ENCODE measurements at places on chromosomes 1 and 21.
A peak's percentile ranks its signal among the peaks of the same experiment; 100 is the strongest.

GRCh38 chr1:181255270-181255929 lies 166.9 kb downstream of the IER5 start:
- H3K36me3 ChIP-seq, result no peaks in the 10 kb centered on the region
- no peaks in the 10 kb centered on the region for H3K27me3 ChIP-seq
- H3K4me1 ChIP-seq, result no peaks in the 10 kb centered on the region
- no peak overlapping the region for H3K27ac ChIP-seq

GRCh38 chr1:87812871-87813577 lies 484.3 kb downstream of the LMO4 start:
- no peak overlapping the region for H3K27ac ChIP-seq
- H3K4me3 ChIP-seq, result no peak overlapping the region
- H3K27me3 ChIP-seq, result no peaks in the 10 kb centered on the region
- H3K4me1 ChIP-seq, result no peaks in the 10 kb centered on the region

DNA sequence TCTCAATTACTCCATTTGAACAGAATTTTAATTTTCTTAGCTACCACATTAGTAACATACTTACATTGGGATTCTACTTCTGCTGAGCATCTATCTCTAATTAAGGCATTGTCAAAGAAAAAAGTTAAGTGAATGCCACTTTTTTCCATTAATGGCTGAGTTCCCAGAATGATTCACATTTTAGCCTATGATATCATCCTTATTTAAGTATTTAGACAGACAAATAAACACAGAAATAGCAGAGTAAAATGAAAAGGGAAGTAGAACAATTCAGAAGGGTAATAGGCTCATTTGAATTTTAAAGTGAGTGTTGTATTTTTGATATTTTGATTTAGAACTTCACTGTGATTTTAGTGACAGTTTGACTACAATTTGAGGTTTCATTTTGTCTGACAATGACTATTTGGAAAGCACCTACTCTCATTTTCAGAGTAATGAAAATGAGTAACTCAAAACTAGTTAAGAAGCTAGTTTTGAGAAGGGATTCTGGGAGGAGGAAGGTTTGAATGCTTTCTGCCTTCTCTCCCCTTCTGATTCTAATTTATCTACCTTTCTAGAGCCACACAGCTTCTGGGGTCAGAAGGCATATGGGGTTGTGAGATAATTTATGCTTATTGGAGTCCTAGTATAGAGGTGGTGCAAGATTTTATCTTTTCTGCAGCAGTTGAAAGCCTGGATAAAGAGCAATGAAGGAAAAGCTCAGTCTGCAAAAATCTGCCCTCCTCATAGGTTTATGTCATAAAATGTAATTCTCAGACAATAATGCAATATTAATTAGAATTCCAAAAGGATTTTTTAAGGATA lies 15.5 kb downstream of the LYPLAL1 start:
- no peaks in the 10 kb centered on the region for H3K27me3 ChIP-seq
- no peaks in the 10 kb centered on the region for H3K4me1 ChIP-seq
- no peak for DNase-seq
- H3K36me3 ChIP-seq, result no peaks in the 10 kb centered on the region
- peak overlapping the region; percentile 85 for H3K27ac ChIP-seq
- no peak overlapping the region for H3K4me3 ChIP-seq

GRCh38 chr1:14877224-14877623 lies 276.3 kb upstream of the TMEM51 start:
- H3K36me3 ChIP-seq, result no peaks in the 10 kb centered on the region
- DNase-seq, result no peak
- H3K4me1 ChIP-seq, result no peaks in the 10 kb centered on the region
- H3K27ac ChIP-seq, result no peak overlapping the region

DNA sequence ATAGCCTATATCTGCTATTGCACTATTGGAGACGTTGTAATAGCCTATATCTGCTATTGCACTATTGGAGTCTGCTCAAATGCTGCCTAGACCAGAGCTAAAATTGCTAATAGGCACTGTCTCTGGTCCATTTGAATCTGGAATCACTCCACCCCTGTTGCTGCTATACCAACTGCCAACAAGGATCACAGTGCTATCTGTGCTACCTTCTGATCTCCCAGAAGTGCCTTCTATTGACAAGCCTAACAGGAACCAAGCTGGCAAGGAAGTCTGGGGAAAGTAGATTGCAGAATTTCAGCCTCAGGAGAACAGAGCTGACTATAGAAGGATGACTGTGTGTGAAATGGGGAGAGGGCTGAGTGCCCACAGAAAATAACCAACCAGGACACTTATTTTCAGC lies 15.9 kb downstream of the RWDD3 start:
- peaks cover 9% of the 10 kb centered on the region for H3K36me3 ChIP-seq
- no peak for DNase-seq
- no peaks in the 10 kb centered on the region for H3K4me1 ChIP-seq
- H3K4me3 ChIP-seq, result no peak overlapping the region
- H3K27me3 ChIP-seq, result no peaks in the 10 kb centered on the region

DNA sequence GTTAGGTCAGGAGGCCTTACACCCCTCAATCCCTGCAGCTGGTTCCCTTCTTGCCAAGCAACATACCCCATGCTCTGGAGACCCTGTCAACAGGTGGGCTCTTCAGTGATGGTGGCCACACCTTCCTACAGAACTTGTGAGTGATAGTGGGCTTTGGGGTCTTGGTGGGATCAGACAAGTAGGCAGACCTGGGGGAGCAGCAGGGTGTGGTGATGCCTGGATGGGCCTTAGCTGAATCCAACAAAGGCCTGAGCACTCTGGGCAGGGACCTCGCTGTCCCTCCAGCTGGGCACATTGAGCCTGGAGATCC lies 14.9 kb downstream of the FAAH start:
- H3K27ac ChIP-seq, result no peak overlapping the region
- DNase-seq, result no peak
- H3K4me3 ChIP-seq, result no peak overlapping the region

- no peaks in the 10 kb centered on the region for H3K36me3 ChIP-seq
- H3K4me1 ChIP-seq, result no peaks in the 10 kb centered on the region
- H3K27ac ChIP-seq, result no peak overlapping the region
- H3K4me3 ChIP-seq, result no peak overlapping the region
- H3K27me3 ChIP-seq, result no peaks in the 10 kb centered on the region
These were observed 29.7 kb downstream of the PADI2 start for GRCh38 chr1:17089506-17089905.

- no peak overlapping the region for H3K4me3 ChIP-seq
- no peaks in the 10 kb centered on the region for H3K4me1 ChIP-seq
- DNase-seq, result peak; percentile 25
- H3K27me3 ChIP-seq, result no peaks in the 10 kb centered on the region
These were observed 4.8 kb downstream of the FTCD start for GRCh38 chr21:46150491-46151121.

GRCh38 chr1:95578462-95578861 lies 344.5 kb downstream of the RWDD3 start:
- DNase-seq, result no peak
- no peaks in the 10 kb centered on the region for H3K36me3 ChIP-seq
- H3K27ac ChIP-seq, result no peak overlapping the region
- H3K4me1 ChIP-seq, result no peaks in the 10 kb centered on the region
- H3K4me3 ChIP-seq, result no peak overlapping the region
